Hematopoietic multipotent progenitor cell treated with erythropoietin and hydrocortisone succinate and interleukin-3 and kit ligand, for 17 days (in vitro differentiated cells): ENCODE measurements at places on chromosomes 3 and 15.

- no peak for DNase-seq
These were observed 75.0 kb downstream of the TRIM69 start for GRCh38 chr15:44811337-44811736.

- no peak for DNase-seq
These were observed 1233.1 kb downstream of the OTOL1 start for GRCh38 chr3:162729686-162730085.

GRCh38 chr3:131728898-131729642, 226.3 kb upstream of the MRPL3 start:
- no peak for DNase-seq

DNA sequence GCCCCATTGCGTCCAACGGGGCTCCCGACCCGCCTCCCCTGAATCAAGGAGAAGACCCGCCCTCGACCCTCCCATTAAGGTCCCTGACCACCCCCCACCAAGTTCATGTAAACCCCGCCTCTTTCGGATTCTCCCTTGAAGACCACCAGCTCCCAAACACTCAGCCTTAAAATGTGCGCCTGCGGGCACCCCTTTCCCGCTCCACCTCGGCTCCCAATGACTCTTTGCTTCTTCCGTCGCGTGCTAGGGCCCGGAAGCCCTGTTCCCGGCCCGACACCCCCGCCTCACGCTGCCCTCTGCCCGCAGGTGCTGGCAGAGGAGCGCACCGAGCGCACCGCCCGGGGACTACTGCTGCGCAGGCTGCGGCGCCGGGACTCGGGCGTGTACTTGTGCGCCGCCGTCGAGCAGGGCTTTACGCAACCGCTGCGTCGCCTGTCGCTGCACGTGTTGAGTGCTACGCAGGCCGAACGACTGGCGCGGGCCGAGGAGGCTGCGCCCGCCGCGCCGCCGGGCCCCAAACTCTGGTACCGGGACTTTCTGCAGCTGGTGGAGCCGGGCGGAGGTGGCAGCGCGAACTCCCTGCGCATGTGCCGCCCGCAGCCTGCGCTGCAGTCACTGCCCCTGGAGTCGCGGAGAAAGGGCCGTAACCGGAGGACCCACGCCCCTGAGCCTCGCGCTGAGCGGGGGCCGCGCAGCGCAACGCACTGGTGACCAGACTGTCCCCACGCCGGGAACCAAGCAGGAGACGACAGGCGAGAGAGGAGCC, 2.7 kb upstream of the LSMEM2 start:
- DNase-seq = no peak

- DNase-seq = no peak
These were observed 12.6 kb downstream of the SLC24A1 start for GRCh38 chr15:65634356-65634755.

GRCh38 chr3:103052236-103052830, 617.5 kb downstream of the ZPLD1 start:
- no peak for DNase-seq

GRCh38 chr3:23948761-23949160, 3.7 kb downstream of the NR1D2 start:
- DNase-seq = peak; percentile 39

- no peak for DNase-seq
These were observed 1.1 kb downstream of the GTF2E1 start for GRCh38 chr3:120743556-120744195.

DNA sequence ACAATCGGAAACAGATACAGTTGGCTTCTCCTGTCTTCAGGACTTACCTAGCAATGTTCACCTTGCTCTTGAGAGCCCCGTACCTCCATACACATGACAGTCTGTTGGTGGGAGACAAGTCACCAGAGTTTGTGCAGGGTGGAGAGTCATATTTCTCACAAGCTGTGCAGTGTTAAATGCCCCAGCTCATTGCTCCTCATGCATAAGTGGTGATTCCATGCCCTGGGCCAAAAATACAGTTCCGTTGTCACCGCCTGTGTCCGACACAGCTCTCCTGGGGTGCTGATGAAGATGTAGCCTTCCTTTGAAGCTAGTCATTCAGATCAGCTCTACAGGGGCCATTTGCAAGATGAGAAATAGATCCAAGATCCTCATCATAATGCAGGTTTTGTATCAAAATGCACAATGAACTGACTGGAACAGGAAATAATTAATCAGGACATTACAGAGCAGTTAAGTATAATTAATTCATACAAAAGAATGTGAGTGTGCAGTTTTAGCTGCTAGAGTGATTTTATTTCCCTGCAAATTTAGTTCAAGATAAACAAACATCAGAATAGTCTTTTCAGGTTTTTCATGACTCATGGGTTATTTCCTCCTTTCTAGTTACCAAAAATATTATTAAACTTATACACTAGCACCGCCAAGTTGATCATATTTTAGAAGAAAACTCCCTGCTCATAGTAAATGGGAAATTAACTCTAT, 66.5 kb downstream of the CD47 start:
- DNase-seq = no peak

- DNase-seq = no peak
These were observed 8.8 kb upstream of the ANKDD1A start for GRCh38 chr15:64902863-64903262.

DNA sequence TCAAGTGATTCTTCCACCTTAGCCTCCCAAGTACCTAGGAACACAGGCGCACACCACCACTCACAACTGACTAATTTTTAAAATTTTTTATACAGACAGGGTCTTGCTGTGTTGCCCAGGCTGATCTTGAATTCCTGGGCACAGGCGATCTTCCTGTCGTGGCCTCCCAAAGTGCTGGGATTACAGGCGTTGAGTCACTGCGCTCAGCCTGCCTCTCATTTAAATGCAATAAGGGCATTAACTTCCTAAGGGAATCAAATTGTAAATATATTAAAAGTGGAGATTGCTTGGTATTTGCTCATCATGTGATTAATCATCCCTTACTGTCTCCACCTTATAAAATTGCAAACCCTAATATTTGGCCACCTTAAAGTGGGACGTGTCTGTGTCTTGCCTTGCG, 65.2 kb downstream of the PGPEP1L start:
- no peak for DNase-seq

- DNase-seq = peak; percentile 58
These were observed 154.4 kb upstream of the SGO1 start for GRCh38 chr3:20340324-20340928.

- no peak for DNase-seq
These were observed 10.9 kb downstream of the LRRFIP2 start for GRCh38 chr3:37163262-37164015.

- no peak for DNase-seq
These were observed 29.3 kb downstream of the CTSH start for GRCh38 chr15:78915341-78916087.

DNA sequence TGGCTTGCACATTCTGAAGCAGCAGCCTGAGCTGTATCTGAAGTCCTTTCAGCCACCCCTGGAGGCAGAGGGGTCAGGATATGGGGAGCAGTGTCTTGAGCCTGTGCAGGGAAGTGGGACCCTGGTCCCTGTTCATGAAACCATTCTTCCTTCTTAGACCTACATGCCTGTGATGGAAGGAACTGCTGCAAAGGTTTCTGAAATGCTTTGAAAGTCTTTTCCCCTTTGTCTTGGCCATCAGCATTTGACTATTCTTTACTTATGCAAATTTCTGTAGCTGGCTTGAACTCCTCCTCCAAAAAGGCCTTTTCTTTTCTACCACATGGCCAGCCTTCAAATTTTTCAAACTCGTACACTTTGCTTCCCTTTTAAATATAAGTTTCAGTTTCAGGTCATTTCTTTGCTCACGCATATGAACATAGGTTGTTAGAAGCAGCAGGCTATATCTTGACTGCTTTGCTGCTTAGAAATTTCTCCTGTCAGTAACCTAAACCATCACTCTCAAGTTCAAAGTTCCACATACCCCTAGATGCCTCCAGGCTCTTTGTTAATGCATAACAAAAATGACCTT, 62.3 kb downstream of the GALK2 start:
- DNase-seq = no peak

DNA sequence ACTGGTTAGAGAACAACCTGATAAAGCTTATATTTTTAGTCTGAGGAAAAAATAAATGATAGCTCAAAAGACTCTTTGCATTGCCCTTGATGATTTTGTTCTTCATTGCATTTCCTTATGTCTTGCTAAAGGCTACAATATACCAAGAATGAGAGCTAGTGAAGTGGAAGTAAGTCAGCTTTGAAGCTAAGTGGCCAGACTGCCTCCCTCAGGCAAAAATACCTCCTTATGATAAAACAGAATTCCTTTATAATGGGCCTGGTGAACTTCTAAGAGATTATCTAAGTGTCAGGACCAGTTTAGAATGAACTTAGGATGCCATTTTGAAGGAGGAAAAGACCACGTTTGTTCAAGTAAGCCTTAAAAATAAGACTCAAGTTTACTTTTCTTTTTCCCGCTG, 678.4 kb downstream of the ROBO2 start:
- DNase-seq = no peak

GRCh38 chr3:42652611-42653302, 740 bp upstream of the ZBTB47 start:
- no peak for DNase-seq

DNA sequence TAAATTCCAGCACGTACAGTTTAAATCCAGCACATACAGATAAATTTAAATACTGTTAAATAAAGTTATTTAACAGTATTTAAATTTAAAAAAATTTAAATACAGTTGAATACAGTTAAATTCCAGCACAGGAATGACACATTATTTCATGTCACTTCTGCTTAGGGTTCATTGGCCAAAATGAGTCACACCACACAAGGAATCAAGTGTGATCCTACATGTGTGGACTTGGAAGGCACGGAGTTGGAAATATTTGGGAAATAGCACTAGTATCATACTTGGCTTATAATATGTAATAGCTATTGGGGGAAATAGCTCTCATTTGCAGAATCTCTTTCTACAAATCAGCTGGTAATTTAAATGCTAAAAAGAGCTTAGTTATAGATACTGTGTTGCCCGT, 10.6 kb downstream of the RAB7A start:
- DNase-seq = no peak

- no peak for DNase-seq
These were observed 577.6 kb upstream of the MDFIC2 start for GRCh38 chr3:70890020-70890394.

- DNase-seq = no peak
These were observed 208.7 kb downstream of the VGLL3 start for GRCh38 chr3:86782286-86782685.

DNA sequence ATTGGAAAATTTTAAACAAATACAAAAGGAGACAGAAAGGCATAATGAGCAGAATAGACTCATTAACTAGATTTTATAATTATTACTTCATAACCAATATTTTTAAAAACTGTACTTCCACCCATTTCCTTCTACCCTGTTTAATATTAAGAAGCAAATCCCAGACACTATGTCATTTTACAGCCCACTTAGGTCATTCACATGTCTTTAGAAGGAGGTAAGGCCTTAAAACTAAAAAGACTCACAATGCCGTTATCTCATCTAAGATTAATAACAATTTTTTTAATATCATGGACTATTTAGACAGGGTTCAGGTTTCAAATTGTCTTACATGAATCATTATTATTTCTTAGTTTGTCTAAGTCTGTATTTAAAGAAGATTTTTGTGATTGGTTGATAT, 217.2 kb downstream of the NFKBIZ start:
- no peak for DNase-seq

DNA sequence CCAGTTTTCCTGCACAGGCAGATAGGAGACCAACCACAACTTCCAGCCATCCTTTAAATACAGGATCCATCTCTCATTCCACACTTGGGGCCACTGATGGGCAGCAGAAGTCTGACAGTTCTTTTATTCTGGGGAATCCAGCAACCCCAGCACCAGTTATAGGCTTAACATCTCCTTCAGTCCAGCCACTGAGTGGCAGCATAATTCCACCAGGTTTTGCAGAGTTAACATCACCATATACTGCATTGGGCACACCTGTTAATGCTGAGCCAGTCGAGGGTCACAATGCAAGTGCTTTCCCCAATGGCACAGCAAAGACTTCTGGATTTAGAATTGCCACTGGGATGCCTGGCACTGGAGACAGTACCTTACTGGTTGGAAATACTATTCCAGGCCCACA, 2.9 kb downstream of the NPAP1 start:
- DNase-seq = no peak

- DNase-seq = no peak
These were observed 292.8 kb upstream of the ZNF717 start for GRCh38 chr3:76078101-76078500.
